Substantia nigra (tissue), 51 donors: ENCODE measurements at places on chromosomes 1 and 21.

GRCh38 chr21:45089964-45090363 is 15.6 kb downstream of the ADARB1 start:
- no peak for DNase-seq

GRCh38 chr1:115980998-115981993 is 5.0 kb downstream of the SLC22A15 start:
- DNase-seq = no peak

DNA sequence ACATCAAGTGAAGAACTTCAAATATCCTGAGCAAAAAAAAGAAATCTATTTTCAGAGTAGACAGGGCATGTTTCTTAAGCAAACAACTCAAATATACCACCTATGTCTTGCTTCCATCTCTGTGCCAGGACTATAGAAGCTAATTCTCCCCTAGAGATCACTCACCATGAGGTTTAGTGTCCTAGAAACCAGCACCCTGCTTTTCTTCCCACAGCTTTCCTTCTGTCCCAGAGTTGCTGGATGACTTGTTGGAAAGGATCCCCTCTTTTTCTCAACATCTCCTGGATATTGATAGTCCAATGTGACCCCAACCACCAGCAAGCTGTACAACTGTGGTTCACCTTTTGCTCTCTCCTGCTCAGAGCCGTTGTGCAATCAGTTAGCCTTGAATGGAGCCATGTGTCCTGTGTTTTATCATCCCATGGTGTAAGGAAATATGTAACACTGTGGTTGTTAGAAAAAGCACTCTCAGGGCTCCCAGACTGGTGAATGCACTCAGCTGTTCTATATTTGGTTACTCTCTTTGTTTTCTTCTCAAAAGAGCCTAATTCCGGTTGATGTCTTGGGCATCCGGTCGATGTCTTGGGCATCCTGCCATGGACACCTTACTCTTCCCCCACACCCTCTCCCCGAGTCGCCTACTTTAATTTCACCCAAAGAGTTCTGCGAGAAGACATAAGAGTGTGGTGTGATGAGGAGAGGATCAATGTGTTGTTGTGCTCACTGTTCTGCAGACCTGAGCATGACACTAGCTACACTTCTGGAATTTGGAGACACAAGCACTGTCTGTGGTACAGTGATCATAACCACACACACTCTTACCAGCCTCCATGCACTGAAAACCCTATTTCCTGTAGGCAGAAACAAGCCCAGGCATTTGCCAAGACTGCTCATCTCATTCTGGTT is 1.7 kb downstream of the TNFSF4 start:
- DNase-seq = no peak

DNA sequence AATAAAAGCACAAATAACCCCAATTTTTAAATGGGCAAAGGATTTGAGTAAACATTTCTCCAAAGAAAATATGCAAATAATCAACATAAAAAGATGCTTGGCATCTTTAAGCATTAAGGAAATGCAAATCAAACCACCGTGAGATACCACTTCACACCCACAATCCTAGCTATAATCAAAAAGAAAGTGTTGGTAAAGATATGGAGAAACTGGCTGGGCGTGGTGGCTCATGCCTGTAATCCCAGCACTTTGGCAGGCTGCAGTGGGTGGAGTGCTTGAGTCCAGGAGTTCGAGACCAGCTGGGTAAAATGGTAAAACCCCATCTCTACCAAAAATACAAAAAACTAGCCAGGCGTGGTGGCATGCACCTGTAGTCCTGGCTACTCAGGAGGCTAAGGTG is 16.9 kb downstream of the ARHGEF11 start:
- DNase-seq = no peak

DNA sequence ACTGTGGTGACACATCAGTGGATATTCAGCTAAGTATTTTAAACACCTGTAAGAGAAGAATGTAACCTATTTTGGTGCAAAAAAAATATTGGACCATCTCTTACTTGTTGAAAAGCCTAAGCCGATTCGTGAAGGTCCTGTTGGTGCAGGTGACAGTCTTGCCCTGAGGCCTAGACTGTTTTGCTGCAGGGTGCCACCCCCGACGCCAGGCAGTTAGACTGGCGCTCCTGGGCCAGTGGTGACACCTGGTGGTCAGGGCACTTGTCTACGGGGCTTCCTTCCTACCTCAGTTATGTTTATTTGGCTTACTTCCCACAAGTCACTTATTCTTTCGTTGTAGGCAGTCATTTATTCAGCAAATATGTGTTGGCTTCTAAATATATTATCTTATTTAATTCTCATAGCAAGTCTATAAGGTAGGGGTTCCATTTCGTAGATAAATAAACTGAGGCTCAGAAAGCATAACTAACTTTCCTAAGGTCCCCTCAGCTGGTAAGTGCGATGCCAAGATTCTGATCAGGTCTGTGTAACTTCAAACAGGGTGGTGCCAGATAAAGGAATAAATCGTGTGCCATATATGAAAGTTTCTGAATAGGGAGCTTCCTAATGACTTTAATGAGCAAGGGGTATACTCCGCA is 1.9 kb downstream of the EEIG2 start:
- DNase-seq = no peak

DNA sequence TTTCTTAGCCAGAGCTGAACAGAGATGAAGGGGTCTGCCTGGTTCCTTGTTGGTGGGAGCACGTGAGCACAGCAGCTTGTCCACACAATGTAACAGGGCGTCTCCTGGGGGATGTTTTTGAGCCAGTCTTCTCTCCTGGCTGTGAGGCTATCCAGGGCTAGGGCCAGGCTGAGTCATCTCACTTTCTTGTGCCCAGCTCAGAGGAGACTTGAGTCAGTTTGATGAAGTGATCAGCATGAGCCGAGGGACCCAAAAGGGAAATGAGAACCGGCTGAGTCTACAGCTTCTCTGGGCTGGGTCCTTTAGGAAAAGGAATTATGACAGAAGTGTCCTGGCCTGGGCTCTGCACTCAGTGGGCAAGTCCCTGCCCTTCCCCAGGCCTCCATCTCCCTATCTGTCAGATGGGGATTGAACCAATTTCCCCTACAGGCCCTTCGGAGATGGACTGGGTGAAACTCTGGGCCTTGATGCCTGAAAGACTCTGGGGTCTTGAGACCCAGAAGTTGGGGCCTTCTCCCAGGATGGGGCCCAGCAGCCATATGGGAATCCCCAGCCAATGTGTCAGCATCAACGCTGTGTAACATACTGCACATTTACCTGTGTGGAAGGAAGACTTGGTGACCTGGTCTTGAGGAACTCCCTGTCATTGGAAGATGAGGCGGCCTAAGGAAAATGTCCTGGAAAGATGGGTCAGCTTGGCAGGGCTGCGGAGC is 36.6 kb downstream of the DMRTB1 start:
- no peak for DNase-seq

DNA sequence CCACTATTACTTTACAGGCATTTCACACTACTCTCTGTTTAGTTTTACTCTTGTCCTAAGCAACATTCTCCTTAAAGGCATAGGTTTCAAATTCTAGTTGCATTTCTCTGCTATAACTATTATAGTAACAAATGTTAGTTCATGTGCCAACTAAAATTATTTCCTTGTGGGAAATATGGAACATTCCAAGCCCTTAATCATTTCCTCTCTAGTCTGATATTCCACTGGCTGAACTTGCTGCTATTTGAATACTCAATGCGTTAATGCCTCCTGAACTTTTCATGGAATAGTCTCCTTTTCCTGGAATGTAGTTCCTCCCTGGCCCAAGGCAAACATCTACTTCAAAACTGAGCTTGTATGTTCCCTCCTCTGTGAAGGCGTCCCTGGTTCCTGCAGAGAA is 19.3 kb upstream of the TBX19 start:
- DNase-seq = no peak

DNA sequence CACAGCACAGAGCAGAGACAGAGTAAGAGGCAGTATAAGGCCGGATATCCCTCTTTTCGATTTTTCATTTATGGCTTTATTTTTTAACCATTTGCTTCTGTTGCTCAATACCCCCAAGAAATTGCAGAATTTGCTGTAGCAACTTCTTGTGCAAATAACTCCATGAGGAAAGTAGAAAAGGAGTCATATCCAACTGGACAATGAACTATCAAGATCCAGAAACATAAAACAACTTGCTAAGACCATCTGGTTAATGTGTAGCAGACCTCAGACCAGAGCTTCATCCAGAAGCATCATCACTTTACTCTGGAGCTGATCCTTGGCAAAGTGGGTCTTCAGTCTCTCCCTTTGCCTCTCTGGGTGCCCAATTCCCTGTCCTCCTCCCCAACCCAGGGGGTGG is 45.9 kb downstream of the ZNF697 start:
- no peak for DNase-seq

DNA sequence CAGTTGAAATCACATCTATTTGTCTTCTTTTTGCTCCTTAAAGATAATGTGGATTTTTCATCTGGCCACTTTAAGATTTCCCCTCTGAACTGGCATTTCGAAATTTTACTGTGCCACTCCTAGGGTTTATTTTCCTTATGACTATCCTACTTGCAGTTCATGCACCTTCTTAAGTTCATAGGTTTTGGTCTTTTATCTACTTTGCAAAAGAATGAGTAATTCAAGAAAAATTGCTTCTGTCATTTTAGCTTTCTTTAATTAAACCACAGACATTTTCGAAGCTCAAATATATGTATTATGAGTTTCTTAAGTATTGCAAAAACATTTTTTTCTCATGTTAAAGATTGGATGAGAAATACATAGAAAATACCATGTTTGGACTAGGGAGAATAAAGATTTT is 1244.8 kb upstream of the TMPRSS15 start:
- no peak for DNase-seq
